ENCODE measurements at places on chromosomes 7 and 10.

DNA sequence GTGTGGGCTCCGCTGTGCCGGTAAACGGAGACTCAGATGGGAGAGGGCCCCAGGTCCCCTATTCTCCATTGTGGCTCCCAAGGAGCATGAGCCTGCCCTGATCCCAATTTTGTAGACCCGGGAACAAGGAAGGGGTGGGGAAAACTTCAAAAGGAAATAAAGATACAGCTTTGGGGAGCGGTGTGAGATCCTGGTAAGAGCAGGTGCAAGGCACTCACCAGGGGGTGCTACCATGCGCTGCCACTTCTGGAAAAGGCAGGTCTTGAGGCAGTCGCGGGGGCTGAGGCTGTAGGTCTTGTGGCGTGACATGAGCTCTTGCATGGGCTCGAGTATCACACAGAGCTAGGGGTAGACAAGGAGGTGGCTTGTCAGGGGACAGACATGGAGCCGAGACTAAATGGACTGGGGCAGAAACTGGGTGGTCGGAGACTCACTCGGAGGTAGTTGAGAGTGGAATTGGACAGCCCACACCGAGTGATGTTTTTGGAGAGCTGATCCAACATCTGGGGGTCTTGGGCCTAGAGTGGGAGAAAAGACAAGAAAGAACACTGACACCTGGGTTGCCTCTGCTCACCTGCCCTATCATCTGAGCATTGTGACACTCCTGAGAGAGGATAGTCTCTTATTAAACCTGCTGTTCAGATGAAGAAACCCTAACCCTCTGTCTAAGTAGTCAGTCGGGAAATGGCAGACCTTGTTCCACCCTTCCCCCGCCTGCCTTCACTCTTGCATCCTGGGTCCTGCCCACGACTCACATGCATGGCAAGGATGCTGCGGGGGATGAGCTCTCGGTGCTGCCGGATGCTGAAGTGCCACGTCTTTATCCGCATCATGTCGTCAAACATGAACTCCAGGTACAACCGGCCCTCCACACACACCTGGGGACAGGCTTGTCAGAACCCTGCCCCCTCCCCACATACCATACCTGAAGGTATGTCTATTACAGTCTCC is 10.7 kb downstream of the LDB1 start:
- DNase-seq, result no peak

GRCh38 chr10:98364432-98365102 is 50.4 kb downstream of the PYROXD2 start:
- no peak for DNase-seq

DNA sequence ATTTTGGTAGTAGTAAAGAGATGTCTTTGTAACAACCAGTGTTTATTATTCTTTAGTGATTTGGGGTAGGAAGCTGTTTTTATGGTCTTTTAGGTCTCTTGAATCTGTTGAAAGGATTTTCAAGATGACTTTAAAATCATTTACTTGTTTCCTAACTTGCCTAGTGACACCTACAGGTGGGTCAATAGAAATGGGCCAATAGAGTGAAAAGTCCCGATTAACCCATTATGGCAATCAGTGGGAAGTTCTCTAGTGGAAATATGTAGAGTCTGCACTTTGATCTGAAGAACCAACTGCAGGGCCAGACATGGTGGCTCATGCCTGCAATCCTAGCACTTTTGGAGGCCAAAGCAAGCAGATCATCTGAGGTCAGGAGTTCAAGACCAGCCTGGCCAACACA is 374.7 kb upstream of the BMPER start:
- DNase-seq, result no peak

DNA sequence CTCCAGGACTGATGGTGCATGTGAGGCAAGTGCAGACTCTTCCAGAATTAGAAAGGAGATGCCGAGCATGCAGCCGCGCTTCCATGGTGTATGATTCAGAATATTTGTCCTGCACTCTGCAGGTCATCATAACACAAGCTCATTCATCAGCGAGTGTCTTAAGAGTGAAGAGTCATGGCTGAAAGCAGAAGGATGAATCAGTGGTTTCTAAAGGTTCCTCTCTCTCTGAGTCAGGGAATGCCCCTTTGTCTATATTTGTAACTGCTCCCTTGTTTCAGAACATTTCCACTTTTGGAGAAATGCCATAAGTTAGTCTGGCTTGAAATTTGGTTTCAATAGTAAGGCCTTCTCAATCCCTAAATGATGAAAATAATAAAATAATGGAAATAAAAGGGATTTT is 52.3 kb downstream of the HECW1 start:
- DNase-seq, result peak; percentile 2

DNA sequence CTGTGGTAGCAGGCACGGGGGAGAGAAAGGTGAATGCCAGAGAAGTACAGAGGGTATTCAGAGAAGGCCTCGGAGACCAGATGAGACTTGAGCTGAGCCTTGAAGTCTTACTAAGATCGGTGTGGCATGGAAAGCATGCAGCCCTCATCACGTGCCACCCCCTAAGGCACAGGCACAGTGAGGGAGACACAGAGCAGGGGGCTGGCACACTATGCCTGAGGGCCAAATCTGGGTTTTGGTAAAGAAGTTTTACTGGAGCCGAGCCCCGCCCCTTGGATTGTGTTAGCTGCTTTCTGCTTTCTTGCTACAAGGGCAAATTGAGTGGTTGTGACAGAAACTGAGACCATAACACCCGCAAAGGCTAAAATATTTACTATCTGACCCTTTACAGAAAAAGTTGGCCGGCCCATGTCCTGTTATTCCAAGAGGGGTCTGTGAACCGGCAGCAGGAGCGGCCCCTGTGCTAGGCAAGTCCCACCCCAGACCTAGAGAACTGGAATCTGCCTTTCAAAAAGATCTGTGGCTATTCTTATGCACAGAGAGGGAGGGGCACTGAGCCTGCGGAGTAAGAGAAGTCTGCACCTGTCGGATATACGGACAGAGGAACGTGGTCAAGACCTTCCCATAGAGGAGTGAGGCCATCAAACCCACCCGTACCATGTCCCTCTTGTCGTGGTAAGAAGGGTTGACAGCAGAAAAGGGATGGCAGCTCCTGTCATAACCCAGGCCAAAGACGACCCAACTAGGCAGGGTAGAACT is 109.3 kb upstream of the RHEB start:
- DNase-seq, result no peak

DNA sequence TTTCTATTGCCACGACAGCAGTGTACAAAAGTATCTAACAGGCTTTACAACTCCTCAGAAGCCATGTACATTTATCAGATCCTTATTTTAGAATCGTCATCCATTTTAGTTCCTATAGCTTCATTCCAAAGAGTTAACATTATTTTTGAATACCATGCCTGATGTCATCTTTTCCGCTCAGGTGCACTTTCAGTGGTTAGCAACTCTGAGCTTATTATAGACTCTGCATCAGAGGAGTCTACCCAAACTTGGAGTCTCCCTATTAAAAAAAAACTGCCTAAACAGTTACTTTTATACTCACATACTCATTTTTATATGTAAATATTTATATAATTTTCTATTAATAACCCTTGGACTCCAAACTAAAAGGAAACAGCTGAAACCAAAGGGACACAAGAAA is 31.6 kb upstream of the PRSS37 start:
- no peak for DNase-seq

GRCh38 chr10:101938305-101939007 is 94.9 kb upstream of the KCNIP2 start:
- no peak for DNase-seq

- peak; percentile 59 for DNase-seq
These were observed 60.9 kb downstream of the CALML3 start for GRCh38 chr10:5585517-5586206.

DNA sequence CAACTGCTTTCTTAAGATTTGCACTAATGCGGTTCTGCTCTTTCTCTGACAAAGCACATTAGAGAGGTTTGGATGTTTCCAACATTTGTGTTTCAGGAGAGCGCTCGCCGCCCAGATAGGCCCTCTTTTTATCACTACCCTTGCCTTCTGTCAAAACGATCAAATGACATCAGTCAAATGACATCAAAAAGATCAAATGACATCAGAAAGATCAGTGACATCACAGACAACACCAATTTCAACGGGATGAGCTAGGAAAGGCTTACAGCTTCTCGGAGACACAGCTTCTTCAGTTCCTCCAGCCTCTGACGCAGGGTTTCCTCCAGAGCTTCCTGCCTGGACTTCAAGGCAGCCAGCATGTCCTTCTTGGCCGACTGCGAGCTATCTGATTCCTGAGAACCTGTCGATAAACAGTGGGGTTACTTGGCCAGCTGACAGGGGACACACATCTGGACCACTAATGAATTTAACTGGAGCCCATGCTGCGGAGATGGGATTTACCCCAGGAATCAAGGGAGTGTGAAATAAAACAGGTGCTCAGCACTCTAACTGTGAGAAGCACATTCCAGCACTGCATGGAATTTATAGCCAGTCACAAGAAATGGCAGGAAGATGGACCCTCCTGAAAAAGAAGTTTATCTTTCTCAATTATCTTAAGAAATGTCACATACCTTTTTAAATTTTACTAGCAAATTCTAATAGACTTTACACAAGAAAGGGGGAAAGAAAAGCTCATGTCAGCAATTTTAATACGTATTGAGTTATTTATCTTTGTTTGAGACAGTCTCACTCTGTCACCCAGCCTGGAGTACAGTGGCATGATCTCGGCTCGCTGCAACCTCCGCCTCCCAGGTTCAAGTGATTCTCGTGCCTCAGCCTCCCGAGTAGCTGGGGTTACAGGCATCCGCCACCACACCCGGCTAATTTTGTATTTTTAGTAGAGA is 88.2 kb downstream of the PRPF18 start:
- peak; percentile 48 for DNase-seq

GRCh38 chr10:124614003-124614659 is 130.0 kb downstream of the FAM53B start:
- DNase-seq, result no peak

DNA sequence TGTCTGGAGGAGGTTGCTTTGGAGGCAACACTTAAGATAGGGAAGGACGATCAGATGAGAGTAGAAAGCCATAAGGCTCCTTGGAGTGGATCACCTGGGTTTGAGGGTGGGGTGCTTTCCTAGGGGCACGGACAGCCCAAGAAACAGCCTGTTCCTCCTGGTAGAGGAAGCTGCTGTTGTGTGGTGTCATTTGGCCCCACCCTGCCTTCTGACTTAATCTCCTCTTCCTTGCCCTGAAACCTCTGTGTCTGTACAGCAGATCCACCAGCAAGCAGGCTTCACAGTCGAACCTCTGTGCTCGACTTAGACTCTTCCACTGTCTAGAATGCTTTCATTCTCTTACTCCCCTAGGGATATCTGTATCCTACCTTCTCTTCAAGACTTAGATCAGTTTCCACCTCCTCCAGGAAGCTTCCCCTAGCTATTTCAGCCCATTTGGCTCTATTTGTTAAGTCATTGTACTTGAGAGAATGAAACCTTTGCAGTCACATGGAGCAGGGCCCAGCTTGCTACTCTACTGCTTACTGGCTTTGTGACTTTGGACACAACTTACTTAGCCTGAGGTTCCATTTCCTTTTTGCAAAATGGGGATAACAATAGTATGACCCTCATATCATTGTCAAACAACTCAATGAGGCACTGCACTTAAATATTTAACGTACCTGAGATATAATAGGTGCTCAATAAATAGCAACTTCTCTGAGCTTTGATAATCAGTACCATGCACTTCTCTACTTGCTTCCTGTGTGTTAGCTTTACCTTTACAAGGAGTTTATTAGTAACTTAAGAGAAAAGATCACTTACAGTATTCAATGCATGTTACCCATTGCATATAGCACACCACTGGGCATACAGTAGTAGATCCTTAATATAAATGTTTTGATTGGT is 5.0 kb downstream of the MXI1 start:
- DNase-seq, result no peak

GRCh38 chr7:92633211-92633906 is 43.2 kb upstream of the FAM133B start:
- DNase-seq, result peak; percentile 38

DNA sequence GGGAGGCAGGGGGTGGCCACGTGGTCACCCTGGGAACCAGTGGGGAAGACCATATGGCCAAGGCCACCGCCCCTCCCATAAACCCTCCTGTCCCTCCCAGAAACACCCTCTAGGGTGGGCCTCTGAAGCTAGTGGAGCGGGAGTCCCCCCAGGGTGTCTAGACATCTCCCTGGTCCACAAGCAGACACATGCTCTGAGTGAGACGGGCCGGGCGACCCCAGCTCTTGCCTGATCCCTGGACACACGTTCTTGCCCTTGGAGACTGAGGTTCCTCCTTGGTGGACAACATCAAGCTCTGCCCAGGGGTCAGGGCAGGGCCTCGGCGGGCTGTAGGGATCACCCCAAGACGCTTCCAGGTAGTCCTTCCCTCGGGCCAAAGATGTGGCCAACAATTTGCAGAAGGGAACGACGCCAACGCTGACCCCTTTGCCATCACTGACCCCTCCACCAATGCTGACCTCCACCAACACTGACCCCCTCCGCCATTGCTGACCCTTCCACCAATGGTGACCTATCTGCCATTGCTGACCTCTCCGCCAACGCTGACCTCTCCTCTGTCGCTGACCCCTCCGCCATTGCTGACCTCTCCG is 57.1 kb downstream of the FOXL3 start:
- DNase-seq, result no peak

- DNase-seq, result no peak
These were observed 95.5 kb upstream of the RNF32 start for GRCh38 chr7:156544919-156545715.

- DNase-seq, result no peak
These were observed 122.7 kb downstream of the WNT2 start for GRCh38 chr7:117200132-117200531.

DNA sequence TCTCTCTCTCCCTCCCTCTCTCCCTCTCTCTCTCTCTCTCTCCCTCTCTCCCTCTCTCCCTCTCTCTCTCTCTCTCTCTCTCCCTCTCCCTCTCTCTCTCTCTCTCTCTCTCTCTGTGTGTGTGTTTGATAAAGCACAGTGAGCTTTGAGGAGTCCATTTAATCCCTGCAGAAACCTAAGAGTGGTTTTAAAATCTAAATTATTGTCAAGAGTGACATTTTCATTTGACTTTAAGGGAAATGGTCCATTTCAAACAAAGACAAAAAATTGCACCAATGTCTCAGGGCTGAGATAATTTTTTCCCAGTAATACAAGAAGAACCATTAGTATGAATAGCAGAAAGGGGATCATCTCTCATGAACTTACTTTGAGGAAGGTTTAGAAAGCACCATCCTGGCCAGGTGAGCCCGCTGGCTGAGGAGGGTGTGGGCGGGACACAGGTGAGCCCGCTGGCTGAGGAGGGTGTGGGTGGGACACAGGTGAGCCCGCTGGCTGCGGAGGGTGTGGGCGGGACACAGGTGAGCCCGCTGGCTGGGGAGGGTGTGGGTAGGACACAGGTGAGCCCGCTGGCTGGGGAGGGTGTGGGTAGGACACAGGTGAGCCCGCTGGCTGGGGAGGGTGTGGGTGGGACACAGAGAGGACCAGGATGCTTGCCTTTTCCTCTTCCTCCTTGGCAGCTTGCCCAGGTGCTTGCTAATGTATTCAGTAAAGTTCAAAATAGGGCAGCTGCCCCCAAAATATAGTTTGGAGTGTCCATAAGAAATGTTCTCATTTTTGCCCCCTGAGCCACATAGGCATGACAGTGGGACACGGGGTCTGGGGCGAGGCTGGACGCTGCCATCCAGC is 125.0 kb downstream of the DNAJB6 start:
- DNase-seq, result no peak

All from eye (tissue), 1 donor.